ENCODE measurements at places on chromosomes 13 and 19.
A peak's percentile ranks its signal among the peaks of the same experiment; 100 is the strongest.

DNA sequence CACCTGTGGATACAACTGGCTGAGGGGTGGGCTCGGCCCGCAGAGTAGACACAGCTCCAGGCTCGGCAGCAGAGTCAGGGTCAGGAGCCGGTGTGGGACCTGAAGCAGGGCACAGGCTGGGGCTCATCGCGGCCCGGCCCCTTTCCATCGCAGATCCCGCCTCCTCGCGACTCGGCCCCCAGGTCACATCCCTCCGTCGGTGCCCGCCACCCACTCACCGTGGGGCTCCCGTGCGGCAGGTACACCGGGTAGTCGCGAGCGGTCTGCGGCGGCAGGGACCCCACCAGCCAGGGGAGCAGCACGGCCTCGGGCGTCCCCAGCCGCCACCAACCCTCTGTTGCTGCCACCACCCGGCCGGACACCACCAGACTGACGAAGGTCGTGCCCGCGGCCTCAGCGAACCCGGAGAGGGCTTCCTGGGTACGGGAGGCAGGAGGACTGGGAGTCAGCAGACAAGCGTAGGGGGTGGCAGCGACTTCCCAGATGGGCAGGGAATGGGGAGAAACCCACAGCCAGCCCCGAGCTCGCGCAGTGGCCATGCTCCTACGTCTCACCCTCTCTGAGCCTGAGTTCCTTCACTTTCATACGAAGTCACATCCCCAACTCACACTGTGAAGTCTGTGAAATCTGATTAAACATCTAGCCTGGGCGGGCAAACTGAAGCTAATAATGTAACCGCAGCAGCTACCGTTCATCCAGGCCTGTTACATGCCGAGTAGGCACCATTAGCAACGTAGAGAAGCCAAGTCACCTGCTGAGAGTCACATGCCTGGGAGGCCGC is 3.7 kb downstream of the FUZ start:
- peak overlapping the region; percentile 39 for H3K4me3 ChIP-seq
- DNase-seq, result peak; percentile 74
- no peaks in the 10 kb centered on the region for H3K36me3 ChIP-seq

GRCh38 chr13:62960723-62961122 is 1545.1 kb upstream of the PCDH20 start:
- no peak for DNase-seq
- H3K27ac ChIP-seq, result no peak overlapping the region
- H3K27me3 ChIP-seq, result no peaks in the 10 kb centered on the region
- no peak overlapping the region for H3K4me3 ChIP-seq

GRCh38 chr13:28258417-28258816 is 120.1 kb downstream of the PAN3 start:
- peaks cover 9% of the 10 kb centered on the region for H3K4me1 ChIP-seq
- no peak for DNase-seq
- H3K27ac ChIP-seq, result no peak overlapping the region

DNA sequence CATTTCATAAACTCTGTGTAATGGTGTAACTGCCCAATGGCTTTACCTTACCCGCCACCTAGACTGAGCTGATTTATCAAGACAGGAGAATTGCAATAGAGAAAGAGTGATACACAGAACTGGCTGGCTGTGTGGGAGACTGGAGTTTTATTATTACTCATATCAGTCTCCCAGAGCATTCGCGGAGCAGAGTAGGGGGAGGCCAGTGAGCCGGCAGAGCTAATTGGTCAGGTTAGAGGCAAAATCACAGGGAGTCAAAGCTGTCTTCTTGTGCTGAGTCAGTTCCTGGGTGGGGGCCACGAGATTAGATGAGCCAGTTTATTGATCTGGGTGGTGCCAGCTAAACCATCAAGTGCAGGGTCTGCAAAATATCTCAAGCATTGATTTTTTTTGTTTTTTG is 23.4 kb upstream of the SLITRK1 start:
- H3K27me3 ChIP-seq, result no peaks in the 10 kb centered on the region
- no peaks in the 10 kb centered on the region for H3K36me3 ChIP-seq
- no peak overlapping the region for H3K4me3 ChIP-seq
- no peaks in the 10 kb centered on the region for H3K4me1 ChIP-seq

- no peak for DNase-seq
- H3K4me3 ChIP-seq, result no peak overlapping the region
- no peaks in the 10 kb centered on the region for H3K27me3 ChIP-seq
- no peaks in the 10 kb centered on the region for H3K4me1 ChIP-seq
- H3K36me3 ChIP-seq, result no peaks in the 10 kb centered on the region
Measured at GRCh38 chr19:19554074-19555023, 16.3 kb downstream of the CILP2 start.
